ENCODE measurements at places on chromosomes 3 and 15. TPM values are rescaled to one million over a fixed set of nuclear protein-coding genes. Genes with fewer than 3 reads are reported as not detected.

- H3K27me3 ChIP-seq: peaks cover 6% of the 10 kb centered on the region
- H3K36me3 ChIP-seq: no peaks in the 10 kb centered on the region
- DNase-seq: no peak
- peaks cover 49% of the 10 kb centered on the region for H3K4me1 ChIP-seq
- H3K4me3 ChIP-seq: no peak overlapping the region
- H3K27ac ChIP-seq: peak overlapping the region; percentile 70
Measured at GRCh38 chr3:45140141-45140769, 5.9 kb downstream of the CDCP1 start.

DNA sequence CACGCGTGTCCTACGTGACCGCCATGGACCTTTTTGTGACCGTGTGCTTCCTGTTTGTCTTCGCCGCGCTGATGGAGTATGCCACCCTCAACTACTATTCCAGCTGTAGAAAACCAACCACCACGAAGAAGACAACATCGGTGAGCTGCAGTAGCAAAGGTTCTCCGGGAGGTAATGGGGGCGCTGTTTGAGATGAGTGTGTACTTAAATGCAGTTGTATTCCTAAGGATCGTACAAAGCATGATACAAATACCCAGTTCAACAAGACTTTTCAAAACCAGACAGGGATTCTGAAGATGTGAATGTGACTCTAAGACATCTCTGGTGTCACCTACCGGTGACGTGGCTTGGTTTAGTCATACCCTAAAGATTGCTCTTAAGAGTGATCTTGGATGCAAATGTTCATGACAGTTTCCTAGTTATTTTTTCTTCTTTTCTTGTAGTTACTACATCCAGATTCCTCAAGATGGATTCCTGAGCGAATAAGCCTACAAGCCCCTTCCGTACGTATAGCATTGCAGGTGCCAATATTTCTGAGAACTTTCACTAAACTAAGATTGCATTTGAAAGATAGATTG lies 556.6 kb downstream of the GABRG3 start:
- H3K27ac ChIP-seq: no peak overlapping the region
- no peaks in the 10 kb centered on the region for H3K4me1 ChIP-seq
- H3K36me3 ChIP-seq: no peaks in the 10 kb centered on the region
- no peaks in the 10 kb centered on the region for H3K27me3 ChIP-seq
- no peak overlapping the region for H3K4me3 ChIP-seq

GRCh38 chr3:118544458-118544857 lies 490.2 kb downstream of the IGSF11 start:
- H3K4me1 ChIP-seq: peaks cover 8% of the 10 kb centered on the region
- peak; percentile 59 for DNase-seq
- no peaks in the 10 kb centered on the region for H3K27me3 ChIP-seq
- peak overlapping the region; percentile 17 for H3K27ac ChIP-seq
- no peak overlapping the region for H3K4me3 ChIP-seq

DNA sequence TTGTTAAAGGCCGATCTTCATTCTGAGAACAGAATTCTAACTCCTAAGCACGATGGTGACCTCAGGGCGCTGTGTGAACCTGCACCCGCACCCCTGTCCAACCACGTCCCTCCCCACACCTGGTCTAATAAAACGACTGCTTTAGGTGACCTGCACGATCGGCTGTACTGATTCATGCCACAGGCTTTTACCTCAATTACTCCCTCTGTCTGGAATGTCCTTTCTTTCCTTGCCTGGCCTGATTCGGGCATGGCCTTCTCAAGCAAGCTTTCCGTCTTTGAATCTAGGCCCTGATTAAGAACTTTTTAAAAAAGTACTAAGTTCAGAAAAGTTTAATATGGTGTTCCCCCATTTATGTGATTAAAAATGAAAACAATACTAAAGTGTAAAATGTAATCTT lies 842 bp upstream of the U2SURP start:
- peak; percentile 20 for DNase-seq
- peak overlapping the region; percentile 93 for H3K27ac ChIP-seq
- H3K27me3 ChIP-seq: no peaks in the 10 kb centered on the region
- H3K4me1 ChIP-seq: peaks cover 20% of the 10 kb centered on the region
- H3K4me3 ChIP-seq: peak overlapping the region; percentile 48
- no peaks in the 10 kb centered on the region for H3K36me3 ChIP-seq

DNA sequence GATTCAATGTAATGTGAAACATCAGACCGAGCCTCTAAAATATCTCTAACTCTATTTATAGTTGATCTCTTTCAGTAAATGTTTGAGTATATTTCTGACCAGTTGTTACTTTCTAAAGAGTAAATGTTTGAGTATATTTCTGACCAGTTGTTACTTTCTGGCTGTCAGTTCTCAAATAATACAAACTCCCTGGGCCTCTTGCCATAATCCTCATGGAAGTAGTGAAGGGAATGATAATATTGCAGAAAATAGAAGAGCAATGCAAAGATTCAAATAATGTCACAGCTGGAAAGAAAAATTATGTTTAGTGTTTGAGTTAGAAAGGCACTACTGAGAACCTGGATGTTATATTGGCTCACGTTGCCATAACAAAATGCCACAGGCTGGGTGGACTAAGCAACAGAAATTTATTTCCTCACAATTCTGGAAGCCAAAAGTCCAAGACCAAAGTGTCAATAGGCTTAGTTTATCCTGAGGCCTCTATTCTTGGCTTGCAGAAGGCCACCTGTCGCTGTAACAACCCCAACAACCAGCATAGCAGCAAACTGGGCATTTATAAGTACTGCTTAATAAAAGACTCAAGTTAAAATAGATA lies 470.6 kb upstream of the BCHE start:
- DNase-seq: no peak
- H3K27me3 ChIP-seq: no peaks in the 10 kb centered on the region
- H3K4me1 ChIP-seq: no peaks in the 10 kb centered on the region

GRCh38 chr3:33937628-33938027 lies 139.2 kb downstream of the PDCD6IP start:
- H3K27me3 ChIP-seq: no peaks in the 10 kb centered on the region
- H3K4me1 ChIP-seq: no peaks in the 10 kb centered on the region
- no peaks in the 10 kb centered on the region for H3K36me3 ChIP-seq
- no peak for DNase-seq
- no peak overlapping the region for H3K27ac ChIP-seq
- no peak overlapping the region for H3K4me3 ChIP-seq

DNA sequence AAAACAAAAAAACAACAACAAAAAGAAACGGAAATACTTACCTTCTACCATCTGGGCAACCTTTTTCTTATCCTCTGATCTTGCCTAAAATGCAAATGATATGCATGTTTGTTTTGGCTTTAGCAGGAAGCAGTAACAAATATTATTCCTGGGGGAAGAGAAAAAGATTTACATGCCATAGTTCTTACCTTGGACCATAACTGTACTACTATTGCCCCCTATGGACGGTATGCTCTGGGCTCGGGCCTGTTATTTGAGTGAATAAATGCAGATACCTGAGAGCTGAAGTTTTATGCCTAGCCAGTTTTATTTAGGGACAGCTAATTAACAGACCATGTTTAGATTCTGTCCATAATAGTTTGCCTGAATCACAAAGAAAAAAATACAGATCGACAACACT lies 12.6 kb upstream of the STARD5 start:
- no peak overlapping the region for H3K27ac ChIP-seq
- no peak overlapping the region for H3K4me3 ChIP-seq
- no peaks in the 10 kb centered on the region for H3K36me3 ChIP-seq
- peaks cover 3% of the 10 kb centered on the region for H3K4me1 ChIP-seq
- no peaks in the 10 kb centered on the region for H3K27me3 ChIP-seq

- H3K4me1 ChIP-seq: peaks cover 15% of the 10 kb centered on the region
- no peaks in the 10 kb centered on the region for H3K36me3 ChIP-seq
- no peak for DNase-seq
- no peak overlapping the region for H3K4me3 ChIP-seq
- H3K27ac ChIP-seq: peak overlapping the region; percentile 15
Measured at GRCh38 chr3:69866988-69867720, 127.9 kb downstream of the MITF start.

DNA sequence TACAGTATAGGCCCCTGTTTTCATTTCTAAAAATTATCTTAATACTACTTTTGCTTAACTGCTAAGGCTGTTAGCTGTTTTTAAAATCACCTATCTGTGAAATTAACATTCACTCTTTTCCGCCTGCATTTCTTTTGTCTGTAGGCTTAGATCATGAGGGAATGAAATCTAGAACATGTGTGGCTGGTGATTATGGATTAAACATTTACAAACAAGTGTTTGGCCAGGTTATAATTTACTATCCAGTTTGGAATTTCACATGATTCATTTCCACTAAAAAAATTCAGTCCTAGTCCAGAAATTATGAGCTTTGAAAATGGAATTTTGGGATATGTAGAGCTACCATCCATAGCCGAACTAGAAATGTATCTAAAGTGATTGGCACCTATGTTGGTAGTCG lies 39.1 kb downstream of the GOLM2 start:
- H3K36me3 ChIP-seq: no peaks in the 10 kb centered on the region
- H3K4me3 ChIP-seq: no peak overlapping the region
- no peak for DNase-seq
- no peak overlapping the region for H3K27ac ChIP-seq
- H3K4me1 ChIP-seq: no peaks in the 10 kb centered on the region

DNA sequence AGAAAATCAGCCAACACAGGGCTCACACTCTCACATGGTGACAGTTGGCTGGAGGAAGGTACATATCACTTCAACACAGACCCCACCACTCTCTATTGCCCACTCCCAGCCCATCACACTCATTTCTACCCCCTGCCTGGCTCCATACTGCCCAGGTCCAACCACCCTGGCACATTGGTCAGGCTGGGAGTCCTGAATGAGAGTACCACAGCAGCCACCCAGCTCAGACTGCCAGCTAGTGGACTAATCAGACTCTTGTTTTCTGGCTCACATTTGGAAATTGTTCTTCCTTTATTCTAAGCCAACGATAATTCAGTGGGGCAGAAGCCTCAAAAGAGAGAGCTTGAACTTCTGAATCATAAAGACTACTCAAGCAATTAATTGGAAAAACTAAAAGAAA lies 20.0 kb downstream of the MRPL46 start:
- H3K27ac ChIP-seq: no peak overlapping the region
- DNase-seq: no peak
- H3K36me3 ChIP-seq: no peaks in the 10 kb centered on the region
- no peak overlapping the region for H3K4me3 ChIP-seq
- peaks cover 9% of the 10 kb centered on the region for H3K27me3 ChIP-seq

DNA sequence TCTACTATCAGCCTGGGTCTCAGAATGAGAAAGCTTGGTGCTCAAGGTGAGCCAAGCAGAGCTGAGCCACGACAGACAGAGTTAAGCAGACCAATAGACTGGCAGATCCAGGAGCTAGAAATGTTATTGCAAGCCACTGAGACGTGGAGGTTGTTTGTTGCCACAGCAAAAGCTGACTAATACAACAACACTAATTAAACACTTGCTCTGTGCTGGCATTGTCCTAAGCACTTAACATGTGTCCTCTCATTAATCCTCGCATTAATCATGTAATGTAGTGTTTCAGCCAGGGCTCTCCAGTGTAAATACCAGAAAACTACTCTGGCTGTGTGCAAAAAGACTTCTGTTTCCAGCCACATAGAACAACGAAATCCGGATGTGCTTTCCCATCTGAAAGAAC lies 11.6 kb upstream of the SPSB4 start:
- no peaks in the 10 kb centered on the region for H3K4me1 ChIP-seq
- no peak overlapping the region for H3K4me3 ChIP-seq
- no peak overlapping the region for H3K27ac ChIP-seq
- peaks cover 12% of the 10 kb centered on the region for H3K27me3 ChIP-seq
- no peaks in the 10 kb centered on the region for H3K36me3 ChIP-seq
- no peak for DNase-seq

- no peak overlapping the region for H3K27ac ChIP-seq
- peaks cover 71% of the 10 kb centered on the region for H3K27me3 ChIP-seq
- no peak for DNase-seq
- H3K4me1 ChIP-seq: peaks cover 29% of the 10 kb centered on the region
Measured at GRCh38 chr15:88255484-88256278, 858 bp downstream of the NTRK3 start.

GRCh38 chr15:53197426-53197839 lies 407.3 kb upstream of the ONECUT1 start:
- H3K4me3 ChIP-seq: no peak overlapping the region
- peaks cover 5% of the 10 kb centered on the region for H3K4me1 ChIP-seq
- no peaks in the 10 kb centered on the region for H3K36me3 ChIP-seq
- no peak overlapping the region for H3K27ac ChIP-seq

DNA sequence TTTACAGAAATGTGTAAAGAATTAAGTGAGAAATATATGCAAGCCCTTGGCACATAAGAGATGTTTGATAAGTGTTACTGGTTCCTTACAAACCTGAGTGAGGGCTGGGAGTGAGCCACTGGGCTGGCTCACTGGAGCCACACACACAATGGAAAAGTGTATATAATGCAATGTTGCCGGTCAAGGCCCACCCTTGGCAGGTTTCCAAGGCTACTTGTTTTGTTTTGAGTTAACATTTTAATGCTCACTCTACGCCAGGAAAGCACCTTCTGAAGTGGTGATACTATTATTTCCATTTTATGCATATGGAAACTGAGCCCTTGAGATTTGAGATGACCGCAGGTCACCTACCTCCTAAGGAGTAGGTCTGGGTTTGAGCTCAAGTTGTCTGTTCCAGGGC lies 71.8 kb upstream of the FHIT start:
- no peaks in the 10 kb centered on the region for H3K4me1 ChIP-seq
- no peak overlapping the region for H3K4me3 ChIP-seq
- H3K36me3 ChIP-seq: no peaks in the 10 kb centered on the region
- no peaks in the 10 kb centered on the region for H3K27me3 ChIP-seq
- no peak for DNase-seq
- no peak overlapping the region for H3K27ac ChIP-seq

- H3K27me3 ChIP-seq: no peaks in the 10 kb centered on the region
- H3K4me1 ChIP-seq: peaks cover 21% of the 10 kb centered on the region
- no peak for DNase-seq
- no peak overlapping the region for H3K27ac ChIP-seq
- no peaks in the 10 kb centered on the region for H3K36me3 ChIP-seq
- no peak overlapping the region for H3K4me3 ChIP-seq
Measured at GRCh38 chr15:44308889-44309288, 20.4 kb downstream of the GOLM2 start.

GRCh38 chr15:63672775-63673174 lies 75.6 kb downstream of the FBXL22 start:
- no peaks in the 10 kb centered on the region for H3K27me3 ChIP-seq
- no peaks in the 10 kb centered on the region for H3K4me1 ChIP-seq
- H3K27ac ChIP-seq: no peak overlapping the region
- no peak for DNase-seq
- H3K4me3 ChIP-seq: no peak overlapping the region

- no peaks in the 10 kb centered on the region for H3K36me3 ChIP-seq
- peaks cover 4% of the 10 kb centered on the region for H3K27me3 ChIP-seq
- no peak overlapping the region for H3K27ac ChIP-seq
- H3K4me3 ChIP-seq: peak overlapping the region; percentile 41
- H3K4me1 ChIP-seq: peaks cover 8% of the 10 kb centered on the region
Measured at GRCh38 chr3:128077202-128077624, 25.0 kb downstream of the SEC61A1 start.

Gene ULK3
- total RNA-seq: 183 TPM

Gene CDCP1
- total RNA-seq: 64.6 TPM

Gene MYO5C
- 151 TPM for total RNA-seq

Gene SNX22
- not detected for total RNA-seq

Gene VEPH1
- total RNA-seq: 0.20 TPM

Gene CDHR4
- not detected for total RNA-seq

Gene GOLGA6A
- not detected for total RNA-seq

Gene ZIC1
- total RNA-seq: not detected

Gene ANKRD63
- not detected for total RNA-seq

Gene PCNP
- 85.8 TPM for total RNA-seq

Gene C3orf52
- total RNA-seq: 26.9 TPM

Gene SLC25A26
- 17.3 TPM for total RNA-seq

Gene SH2D7
- 9.7 TPM for total RNA-seq

Measured in transverse colon (tissue), 4 donors.